ENCODE measurements at places on chromosomes 4 and X. TPM values are rescaled to one million over a fixed set of nuclear protein-coding genes. Genes with fewer than 3 reads are reported as not detected.
A peak's percentile ranks its signal among the peaks of the same experiment; 100 is the strongest.

- no peaks in the 10 kb centered on the region for H3K4me1 ChIP-seq
- peak; percentile 13 for DNase-seq
- H3K4me3 ChIP-seq = peak overlapping the region; percentile 22
- no peaks in the 10 kb centered on the region for H3K27me3 ChIP-seq
- peak overlapping the region; percentile 73 for H3K27ac ChIP-seq
Measured at GRCh38 chrX:3815896-3816664, 102.6 kb upstream of the PRKX start.

The SFRP2 gene
- total RNA-seq = 0.11 TPM

GRCh38 chrX:53072418-53073114 lies 9.6 kb upstream of the TSPYL2 start:
- H3K36me3 ChIP-seq = no peaks in the 10 kb centered on the region
- no peak for DNase-seq
- H3K4me1 ChIP-seq = peaks cover 7% of the 10 kb centered on the region
- H3K27me3 ChIP-seq = no peaks in the 10 kb centered on the region

The ZNF711 gene
- 0.07 TPM for total RNA-seq

DNA sequence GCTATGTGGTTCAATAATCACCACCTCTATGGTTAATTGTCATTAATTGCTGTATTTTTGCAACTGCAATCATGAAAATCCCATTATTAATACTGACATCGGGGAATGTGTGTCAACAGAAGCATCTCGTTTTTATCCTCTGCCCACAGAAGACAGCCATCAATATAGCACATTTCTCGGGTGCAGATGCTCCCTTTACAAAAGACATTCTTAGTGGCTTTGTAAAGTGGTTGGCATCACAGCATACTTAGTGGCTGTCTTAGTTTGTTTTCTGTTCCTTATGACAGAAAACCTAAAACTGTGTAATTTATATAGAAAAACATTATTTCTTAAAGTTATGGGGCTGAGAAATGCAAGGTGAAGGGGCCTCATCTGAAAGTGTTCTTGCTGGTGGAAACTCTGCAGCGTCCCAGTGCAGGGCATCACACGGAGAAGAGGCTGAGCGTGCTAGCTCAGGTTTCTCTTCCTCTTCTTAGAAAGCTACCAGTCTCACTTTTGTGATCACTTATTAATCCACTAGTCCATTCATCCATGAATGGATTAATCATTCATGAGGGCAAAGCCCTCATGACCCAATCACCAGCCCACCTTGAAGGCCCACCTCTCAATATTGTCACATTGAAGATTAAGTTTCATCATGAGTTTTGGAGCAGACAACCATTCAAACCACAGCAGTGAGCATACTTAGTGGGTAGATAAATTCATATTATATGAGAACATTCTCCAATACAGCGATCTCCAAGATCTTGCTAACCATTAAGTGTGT lies 1067.7 kb upstream of the PABPC4L start:
- no peak for DNase-seq
- H3K4me3 ChIP-seq = no peak overlapping the region
- H3K27me3 ChIP-seq = no peaks in the 10 kb centered on the region
- H3K4me1 ChIP-seq = no peaks in the 10 kb centered on the region
- H3K27ac ChIP-seq = no peak overlapping the region

The IL1RAPL2 gene
- not detected for total RNA-seq

Data from CD8-positive, alpha-beta memory T cell (primary cell).